Suppressor macrophage treated with lipopolysaccharide for 4 hours (primary cell): ENCODE measurements at places on chromosomes 6 and 20.

GRCh38 chr20:16709017-16709416 lies 20.8 kb upstream of the SNRPB2 start:
- DNase-seq: no peak

DNA sequence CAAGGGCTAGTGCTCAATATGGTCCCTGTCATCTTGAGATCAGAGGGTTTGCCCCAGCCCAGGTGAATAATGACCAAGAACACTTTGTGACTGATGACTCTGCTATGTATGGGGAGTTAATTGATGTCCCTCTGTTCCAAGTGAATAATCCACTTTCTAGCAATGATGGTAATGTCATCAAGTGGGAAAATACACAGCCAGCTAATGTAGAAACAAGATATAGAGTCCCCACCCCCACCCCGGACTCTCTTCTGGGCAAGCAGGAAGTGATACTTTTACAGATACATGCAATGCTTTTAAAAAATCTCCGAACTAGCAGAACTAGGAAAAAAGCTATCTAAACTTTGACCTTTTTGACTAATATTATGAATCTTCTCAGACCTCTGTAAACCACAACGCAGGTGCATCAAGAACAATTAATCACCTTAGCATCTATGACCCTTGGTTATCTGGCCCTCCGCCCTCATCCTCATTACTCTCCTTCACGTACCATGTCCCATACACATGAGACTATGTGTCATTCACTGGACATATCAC lies 30.5 kb downstream of the CNR1 start:
- DNase-seq: no peak

DNA sequence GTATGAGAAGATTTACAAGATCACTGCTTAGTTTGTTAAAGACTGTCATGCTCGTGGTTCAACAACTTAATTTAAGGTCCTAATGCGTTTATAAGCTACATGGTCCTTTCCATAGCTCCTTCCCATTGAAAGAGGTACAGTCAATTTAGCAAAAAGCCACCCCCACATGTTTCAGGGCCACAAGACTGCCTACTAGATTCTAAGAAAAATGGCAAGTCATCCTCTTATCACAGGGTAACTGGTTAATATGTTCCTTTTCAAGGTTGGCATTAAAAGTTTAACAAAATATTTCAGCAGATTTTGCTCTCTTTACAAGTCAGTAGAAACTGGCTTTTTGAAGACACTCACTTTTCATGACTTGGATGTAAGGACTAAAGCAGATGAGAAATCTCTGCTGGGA lies 15.7 kb downstream of the GSTA3 start:
- DNase-seq: no peak

- DNase-seq: no peak
These were observed 119.1 kb upstream of the AHI1 start for GRCh38 chr6:135616655-135617054.

GRCh38 chr20:13110796-13111195 lies 102.0 kb downstream of the SPTLC3 start:
- no peak for DNase-seq
